Kidney (tissue), 22 donors: ENCODE measurements at places on chromosomes 13 and 19. TPM values are rescaled to one million over a fixed set of nuclear protein-coding genes. Genes with fewer than 3 reads are reported as not detected.

DNA sequence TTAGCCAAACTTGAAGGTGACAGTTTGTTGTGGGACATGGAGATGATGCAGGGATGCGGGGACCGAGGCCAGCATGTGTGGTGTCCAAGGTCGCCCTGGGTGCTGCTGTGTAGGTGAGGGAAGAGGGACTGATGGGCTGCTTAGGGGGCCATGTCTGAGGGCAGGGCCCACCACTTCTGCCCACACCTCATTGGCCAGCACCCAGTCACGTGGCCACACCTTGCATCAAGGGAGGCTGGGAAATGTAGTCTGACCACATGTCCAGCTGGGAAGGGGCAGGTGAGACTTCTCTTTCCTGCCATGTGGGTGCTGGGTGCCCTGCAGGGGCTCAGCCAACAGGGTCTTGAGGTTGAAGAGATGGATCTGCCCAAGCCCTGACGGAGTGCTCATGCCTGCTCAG lies 88.9 kb downstream of the KDM4B start:
- DNase-seq, result no peak

DNA sequence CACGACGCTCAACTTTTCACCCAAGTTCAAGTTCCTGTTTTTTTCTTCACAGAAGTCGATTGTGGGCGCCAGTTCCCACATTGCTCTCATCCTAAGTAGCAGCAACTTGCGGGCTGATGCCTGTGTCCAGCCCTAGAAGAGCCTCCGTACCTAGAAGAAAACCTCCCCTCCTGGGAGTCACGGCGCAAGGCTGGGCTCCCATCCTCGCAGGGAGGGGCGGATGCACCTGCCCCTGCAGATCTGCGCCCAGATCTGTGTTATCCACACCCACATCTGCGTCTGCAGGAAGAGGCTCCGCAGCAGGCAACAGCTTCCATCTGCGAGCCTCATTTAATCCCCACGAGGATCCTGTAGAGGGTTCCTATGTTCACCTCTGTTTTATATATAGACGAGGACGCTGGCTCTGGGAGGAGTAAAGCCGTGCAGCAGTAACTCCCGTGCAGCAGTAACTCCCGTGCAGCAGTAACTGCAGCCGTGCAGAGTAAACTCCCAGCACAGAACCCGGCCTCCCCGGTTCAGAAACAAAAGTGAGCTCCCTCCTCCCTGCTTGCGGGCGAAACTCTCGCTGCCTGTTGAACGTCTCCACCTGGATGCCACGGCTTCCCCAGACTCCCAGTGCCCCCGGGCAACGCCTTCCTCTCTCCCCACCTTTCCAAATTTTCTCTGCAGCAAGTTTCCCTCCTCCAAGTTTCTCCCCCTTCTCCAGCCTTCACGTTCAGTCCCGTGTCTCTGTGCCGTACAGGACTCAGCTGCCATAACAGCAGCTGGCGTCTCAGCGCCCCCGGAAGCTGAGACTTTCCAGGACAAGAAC lies 23.5 kb upstream of the LAIR1 start:
- DNase-seq, result no peak

GRCh38 chr19:46616631-46617322 lies 8.1 kb downstream of the PTGIR start:
- DNase-seq, result peak; percentile 72

The ZNF850 gene
- 4.2 TPM for total RNA-seq

DNA sequence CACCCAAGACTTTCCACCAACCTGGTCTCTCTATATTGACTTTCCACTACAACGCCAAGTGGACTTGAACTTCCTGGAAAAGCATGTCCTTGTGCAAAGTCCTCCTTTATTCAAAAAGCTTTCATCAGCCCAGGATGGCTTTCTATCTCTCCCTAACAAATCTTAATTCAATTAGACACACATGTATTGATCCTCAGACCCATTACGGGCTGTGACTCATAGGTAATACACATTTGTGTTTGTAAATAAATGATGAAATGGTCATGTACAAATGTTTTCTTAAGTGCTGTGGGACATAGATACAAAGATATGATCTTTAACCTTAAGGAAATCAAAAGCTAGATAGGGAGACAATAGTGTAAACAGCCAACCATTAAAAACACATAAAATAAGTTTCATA lies 1189.7 kb downstream of the EFNB2 start:
- no peak for DNase-seq
